ENCODE measurements at places on chromosomes 16 and 17.

- peak; percentile 95 for DNase-seq
Observed at GRCh38 chr17:75876938-75877751, 1.2 kb downstream of the TRIM47 start.

GRCh38 chr16:69888005-69888590, 63.0 kb upstream of the CLEC18A start:
- no peak for DNase-seq

DNA sequence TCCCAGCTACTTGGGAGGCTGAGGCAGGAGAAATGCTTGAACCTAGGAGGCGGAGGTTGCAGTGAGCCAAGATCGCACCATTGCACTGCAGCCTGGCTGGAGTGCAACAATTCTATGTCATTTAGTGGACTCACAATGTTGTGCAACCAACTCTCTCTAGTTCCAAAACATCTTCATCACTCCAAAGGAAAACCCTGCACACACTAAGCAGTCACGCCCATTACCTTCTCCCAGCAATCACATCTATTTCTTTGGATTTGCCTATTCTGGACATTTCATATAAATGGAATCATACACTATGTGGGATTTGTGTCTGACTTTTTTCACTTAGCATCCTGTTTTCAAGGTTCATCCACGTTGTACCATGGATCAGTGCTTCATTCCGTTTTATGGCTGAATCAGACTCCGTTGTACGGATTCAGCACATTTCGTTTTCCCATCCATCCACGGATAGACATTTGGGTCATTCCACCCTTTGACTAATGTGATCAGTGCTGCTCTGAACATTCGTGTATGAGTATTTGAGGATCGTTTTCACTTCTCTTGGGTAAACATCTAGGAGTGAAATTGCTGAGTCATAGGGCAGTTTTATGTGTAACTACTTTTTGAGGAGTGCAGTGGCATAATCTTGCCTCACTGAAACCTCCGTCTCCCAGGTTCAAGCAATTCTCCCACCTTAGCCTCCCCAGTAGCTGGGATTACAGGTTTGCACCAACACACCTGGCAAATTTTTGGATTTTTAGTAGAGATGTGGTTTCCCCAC, 45.4 kb upstream of the EMP2 start:
- peak; percentile 16 for DNase-seq

- peak; percentile 79 for DNase-seq
Observed at GRCh38 chr17:7922845-7923628, 6.6 kb downstream of the KCNAB3 start.

DNA sequence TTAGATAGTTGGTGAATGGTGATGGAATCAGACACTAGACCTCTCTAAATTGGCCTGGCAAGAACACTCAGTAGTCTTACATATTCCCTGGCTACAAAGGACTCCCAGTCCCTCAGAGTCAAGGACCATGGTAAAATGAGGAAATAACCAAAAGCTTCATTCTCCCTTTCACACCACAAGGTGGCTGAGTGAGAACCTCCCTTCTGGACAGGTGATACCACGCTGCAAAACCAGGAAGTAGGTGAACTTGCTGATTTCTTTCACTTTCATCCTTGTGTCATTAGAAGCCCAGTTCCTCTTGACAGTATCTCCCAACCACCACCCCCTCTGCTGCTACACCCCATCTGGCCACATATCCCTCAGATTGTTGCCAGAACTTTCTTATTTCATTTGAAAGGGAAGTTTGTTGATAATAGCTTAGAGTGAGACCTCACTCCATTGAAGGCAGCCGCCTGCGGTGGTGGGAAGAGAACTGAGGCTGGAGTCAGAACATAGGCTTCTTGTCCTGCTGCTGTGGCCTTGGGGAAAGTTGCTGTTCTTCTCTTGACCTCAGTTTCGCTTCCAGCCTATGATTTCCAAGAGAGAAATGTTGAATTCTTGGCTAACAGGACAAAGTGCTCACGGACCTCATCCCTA, 290.6 kb upstream of the CCL2 start:
- no peak for DNase-seq

DNA sequence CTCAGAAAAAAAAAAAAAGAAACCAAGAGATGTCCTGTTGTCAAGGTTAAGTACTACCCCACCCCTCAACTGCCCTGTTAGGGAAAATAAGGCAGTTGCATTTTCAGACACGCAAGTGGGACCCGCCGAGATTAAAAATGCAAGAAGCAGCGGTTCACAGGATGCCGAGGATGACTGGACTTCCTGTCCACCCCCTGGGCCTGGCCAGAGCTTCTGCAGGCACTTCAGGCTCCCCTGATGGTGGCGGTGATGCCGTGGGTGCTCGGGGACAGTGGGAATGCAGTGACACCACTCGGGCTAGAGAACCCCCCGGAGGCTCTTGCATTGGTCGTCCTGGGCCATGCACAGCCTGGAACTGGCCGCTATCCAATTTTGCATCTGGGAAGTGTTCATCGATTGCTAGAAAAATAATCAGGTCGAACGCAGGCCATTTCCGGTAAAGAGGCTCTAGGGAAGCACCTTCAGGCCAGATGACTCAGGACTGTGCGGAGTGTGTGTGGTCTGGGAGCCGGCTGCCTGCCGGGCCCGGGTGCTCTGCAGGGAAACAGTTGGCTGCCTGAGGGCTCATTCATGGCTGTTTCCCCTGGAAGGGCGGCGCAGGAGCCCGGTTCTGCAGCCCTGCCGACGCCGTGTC, 13.4 kb upstream of the CRISPLD2 start:
- DNase-seq = peak; percentile 92

DNA sequence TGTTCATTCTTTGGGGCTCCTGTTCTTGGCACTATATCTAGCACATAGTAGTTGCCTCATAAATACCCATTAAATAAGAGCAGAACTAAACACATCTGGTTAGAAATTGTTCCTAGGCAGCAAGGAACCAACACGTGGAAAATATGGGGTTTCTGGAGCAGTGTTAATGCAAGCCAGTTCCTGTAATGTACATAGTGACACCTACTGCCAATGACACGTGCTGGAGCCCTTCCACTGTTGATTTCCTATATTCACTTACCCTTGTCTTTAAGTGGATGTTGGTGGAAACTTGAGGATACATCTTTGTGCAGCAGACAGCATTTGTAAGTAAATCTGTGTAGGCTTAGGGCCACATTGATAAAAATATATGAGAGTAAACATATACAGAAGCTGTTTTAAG, 1.6 kb upstream of the IRF8 start:
- DNase-seq = no peak

GRCh38 chr17:896953-897661, 82.5 kb downstream of the NXN start:
- DNase-seq = no peak

- no peak for DNase-seq
Observed at GRCh38 chr17:10777131-10777807, 26.6 kb downstream of the TMEM238L start.

DNA sequence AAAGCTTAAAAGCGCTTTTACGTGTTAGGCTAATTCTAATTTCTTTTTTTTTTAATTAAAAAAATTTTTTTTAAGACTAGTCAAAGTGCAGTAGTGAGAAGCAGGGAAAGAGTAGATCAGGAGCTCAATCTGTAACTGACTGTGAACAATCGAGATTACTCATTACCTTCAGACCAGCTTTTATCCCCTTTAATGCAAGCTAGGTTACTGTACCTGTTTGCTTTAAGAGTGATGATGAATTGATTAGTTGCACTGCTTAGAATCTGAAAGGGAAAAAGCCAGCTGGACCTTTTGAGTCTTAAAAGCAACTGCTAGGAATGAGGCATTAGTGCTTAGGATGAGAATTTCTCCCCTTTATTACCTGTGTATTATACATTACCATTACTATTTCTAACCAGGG, 19.0 kb downstream of the PSMD11 start:
- DNase-seq = no peak

GRCh38 chr16:70696355-70696754, 10.5 kb upstream of the MTSS2 start:
- DNase-seq = no peak

GRCh38 chr16:69566240-69566980, 644 bp downstream of the NFAT5 start:
- DNase-seq = peak; percentile 79

DNA sequence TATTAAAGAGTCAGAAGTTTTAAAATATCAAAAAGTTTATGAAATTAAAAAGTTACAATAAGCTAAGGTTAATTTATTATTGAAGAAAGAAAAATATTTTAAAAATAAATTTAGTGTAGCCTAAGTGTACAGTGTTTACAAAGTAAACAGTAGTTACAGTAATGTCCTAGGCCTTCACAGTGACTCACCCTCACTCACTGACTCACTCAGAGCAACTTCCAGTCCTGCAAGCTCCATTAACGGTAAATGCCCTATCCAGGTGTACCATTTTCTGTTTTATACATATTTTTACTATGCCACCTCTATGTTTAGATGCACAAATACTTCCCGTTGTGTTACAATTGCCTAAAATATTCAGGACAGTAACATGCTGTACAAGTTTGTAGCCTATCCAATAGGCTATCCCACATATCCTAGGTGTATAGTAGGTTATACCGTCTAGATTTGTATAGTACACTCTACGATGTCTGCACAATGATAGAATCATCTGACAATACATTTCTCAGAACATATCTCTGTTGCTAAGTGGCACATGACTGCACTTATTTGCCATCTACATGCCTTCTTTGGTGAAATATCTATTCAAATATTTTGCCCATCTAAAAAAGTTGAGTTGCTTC, 67.2 kb upstream of the WSB1 start:
- DNase-seq = peak; percentile 64

DNA sequence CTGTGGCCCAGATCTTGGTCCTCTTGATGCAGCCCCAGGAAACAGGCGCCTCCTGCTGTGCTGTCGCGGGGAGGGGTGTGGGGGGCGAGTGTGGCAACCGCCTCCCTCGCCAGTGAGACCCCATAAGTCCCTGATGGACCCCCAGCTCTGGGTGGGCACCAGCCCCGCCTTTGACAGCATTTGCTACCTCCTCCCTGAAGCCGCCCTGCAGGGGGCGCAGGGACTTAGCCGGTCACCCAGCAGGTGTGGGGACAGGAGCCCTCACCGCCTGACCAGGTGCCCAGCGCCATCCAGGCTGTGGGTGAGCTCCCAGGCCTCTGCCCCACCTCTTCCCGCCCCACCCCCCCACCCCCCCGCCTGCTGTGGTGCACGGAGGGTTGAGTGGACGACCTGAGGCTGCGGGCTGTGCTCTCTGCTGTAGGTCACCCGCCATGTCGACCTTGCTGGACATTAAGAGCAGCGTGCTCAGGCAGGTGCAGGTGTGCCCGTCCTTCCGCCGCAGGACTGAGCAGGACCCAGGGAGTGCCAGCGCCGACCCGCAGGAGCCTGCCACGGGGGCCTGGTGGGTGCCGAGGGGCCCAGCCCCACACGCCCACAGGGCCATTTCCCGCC, 4.8 kb downstream of the BAIAP3 start:
- no peak for DNase-seq

GRCh38 chr16:49526860-49527365, 153.3 kb downstream of the C16orf78 start:
- DNase-seq = no peak

GRCh38 chr17:81558115-81558468, 5.9 kb upstream of the FAAP100 start:
- DNase-seq = no peak
